Non-pigmented ciliary epithelial cell (primary cell): ENCODE measurements at places on chromosomes 3 and 15.

DNA sequence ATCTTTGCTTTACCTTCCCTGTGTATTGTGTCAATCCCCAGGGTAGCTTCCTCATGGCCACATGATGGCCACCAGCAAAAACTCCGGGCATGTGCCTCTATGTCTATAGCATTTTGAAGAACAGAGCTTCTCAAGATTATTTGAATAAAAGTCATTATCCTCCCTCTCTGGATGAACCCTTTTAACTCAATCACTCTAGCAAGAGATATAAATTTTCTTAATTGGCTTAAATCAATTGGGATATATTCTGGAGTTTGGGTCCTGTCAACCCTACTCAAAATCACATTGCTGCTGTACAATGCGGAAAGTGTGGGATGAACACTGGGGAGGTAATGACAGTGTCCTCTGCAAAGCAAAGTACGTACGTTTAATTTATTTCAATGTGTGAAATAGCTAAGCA is 370.6 kb upstream of the LRRC3B start:
- DNase-seq: no peak

DNA sequence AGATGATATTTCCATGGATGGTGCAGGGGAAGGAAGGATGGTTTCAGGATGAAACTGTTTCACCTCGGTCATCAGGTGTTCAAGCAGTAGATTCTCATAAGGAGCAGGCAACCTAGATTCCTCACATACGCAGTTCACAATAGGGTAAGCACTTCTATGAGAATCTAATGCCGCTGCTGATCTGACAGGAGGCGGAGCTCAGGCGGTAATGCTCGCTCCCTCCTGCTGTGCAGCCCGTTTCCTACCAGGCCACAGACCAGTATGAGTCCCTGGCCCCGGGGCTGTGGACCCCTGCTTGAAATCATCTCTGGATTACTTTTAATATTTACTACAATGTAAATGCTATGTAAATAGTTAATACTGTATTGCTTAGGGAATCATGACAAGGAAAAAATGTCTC is 241.8 kb downstream of the ROBO2 start:
- DNase-seq: no peak

DNA sequence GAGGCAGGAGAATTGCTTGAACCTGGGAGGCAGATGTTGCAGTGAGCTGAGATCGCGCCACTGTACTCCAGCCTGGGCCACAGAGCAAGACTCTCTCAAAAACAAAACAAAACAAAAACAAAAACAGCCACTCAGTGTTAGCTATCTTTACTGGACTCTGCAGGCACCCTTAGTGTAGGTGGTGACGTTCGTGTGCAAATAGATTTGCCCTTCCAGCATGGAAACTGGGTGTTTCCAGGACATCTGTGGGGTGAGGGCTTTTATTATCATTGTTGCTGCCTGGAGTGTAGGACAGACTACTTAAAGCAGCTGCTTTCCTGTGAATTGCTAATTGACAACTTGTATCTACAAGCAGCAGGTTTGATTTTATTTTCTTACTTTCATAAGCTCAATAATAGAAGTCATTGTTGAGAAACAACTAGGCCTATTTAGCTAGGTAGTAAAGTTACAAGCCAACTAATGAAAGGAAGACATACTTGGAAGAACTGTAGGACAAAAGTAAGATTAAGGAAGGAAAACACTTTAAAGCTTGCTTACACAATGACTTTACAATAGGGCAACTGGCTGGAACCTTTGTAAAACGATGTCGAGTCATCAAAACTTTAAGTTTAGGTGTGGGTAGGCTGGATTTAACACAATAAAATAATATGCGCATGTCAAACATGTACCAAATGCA is 25.4 kb upstream of the SPPL2A start:
- DNase-seq: no peak

- no peak for DNase-seq
Observed at GRCh38 chr15:98536976-98537375, 111.4 kb upstream of the IGF1R start.

GRCh38 chr15:22919171-22919570 is 61.0 kb downstream of the CYFIP1 start:
- DNase-seq: no peak

DNA sequence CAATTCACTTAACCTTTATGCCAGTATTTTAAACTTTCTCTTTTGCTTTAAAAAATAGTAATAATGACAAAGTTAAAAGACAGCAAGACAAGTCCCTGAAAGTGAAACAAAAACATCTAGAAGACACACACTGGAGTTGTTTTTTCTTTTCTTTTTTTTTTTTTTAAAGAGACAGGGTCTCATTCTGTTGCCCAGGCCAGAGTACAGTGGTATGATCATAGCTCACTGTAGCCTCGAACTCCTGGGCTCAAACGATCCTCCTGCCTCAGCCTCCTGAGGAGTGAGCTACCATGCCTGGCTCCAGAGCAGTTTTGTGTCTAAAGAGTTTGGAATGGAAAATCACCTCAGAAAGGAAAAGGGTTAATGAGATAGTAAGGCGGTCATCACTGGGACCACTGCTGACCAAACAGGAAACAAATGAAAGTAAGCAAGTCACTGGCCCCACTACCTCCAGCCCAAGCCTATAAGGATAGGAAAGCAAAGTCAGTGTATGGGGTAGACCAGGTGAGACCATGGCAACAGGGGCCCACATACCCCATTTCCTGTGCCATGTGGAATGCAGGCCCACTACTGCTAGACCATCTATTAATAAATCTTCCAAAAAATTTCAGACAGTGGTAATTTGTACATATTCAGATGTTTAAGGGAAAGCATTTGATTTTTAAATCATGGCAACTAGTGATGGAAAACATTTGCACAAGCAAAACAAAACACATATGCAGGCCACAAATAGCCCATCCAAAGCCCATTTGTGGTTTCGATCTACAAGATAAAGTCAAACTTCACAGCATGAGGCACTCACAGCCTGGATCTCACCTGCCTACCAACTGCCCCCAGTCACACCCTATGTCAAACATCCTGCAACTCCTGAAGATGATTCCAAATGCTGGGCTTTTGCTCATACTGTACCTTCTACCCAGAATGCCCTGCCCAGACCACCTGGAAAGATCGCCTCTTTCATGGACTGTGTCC is 62.6 kb downstream of the OSBPL10 start:
- DNase-seq: no peak

DNA sequence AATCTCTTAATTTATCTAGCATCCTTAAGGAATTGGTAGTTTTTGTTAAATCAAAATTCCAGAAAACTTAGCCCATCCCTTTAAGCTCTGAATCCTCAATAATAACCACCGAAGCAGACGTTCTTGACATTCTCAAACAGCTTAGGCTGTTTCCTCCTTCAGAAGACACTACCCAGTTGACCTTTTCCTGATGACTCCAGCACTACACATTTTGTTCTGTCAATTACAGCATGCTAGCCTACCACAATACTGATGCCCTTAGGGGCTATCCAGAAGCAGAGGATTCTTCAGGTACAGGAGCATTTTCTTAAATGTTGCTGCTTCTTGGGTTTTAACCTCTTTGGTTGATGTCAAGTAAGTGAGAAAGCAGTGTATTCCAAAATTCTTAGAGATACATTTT is 33.4 kb downstream of the ETV5 start:
- no peak for DNase-seq

DNA sequence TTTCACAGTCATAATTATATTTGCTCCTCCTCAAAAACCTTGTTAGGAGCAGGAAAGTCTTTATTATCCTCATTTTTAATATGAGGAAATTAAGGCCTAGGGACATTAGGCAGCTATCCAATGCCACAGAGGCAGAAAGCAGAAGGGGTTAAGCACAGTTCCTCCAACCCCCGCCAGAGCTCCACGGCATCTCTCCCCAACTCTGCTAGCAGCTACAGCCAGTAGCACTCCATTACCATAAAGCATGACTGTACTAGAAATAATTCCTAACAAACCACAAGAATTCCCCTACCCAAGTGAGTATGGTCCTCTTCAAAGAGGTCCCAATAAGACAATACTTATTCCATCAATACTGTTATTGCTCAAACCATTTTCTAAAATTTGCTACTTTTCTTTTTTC is 9.8 kb downstream of the HEG1 start:
- DNase-seq: no peak

DNA sequence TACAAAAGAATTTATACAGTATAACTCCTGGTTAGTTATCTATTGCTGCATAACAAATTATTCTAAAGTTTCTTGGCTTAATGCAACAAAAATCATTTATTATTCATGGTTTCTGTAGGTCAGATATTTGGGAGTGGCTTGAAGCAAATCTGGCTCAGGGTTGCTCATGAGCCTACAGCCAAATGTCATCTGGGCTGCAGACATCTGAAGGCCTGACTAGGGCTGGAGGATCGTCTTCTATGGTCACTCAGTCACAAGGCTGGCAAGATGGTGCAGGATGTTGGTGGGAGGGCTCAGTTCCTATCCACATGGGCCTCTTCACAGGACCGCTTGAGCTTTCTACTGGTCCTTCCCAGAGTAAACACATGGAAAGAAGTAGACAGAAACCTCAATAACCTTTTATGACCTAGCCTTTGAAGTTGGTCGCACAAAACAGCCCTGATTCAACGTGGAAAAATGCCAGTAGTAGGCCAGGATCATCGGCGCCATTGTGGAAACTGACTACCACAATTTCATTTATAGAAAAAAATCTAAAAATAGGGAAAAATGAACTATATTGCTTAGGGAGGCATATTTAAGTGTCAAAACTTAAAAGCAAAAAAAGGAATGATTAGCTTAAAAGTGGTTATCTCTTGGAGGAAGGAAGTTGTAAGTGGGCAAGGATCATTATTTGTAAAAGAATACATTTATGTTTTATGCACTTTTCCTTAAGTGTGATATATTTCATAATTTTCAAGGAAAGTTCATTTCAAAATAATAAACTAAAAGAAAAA is 9.9 kb upstream of the MITF start:
- no peak for DNase-seq

DNA sequence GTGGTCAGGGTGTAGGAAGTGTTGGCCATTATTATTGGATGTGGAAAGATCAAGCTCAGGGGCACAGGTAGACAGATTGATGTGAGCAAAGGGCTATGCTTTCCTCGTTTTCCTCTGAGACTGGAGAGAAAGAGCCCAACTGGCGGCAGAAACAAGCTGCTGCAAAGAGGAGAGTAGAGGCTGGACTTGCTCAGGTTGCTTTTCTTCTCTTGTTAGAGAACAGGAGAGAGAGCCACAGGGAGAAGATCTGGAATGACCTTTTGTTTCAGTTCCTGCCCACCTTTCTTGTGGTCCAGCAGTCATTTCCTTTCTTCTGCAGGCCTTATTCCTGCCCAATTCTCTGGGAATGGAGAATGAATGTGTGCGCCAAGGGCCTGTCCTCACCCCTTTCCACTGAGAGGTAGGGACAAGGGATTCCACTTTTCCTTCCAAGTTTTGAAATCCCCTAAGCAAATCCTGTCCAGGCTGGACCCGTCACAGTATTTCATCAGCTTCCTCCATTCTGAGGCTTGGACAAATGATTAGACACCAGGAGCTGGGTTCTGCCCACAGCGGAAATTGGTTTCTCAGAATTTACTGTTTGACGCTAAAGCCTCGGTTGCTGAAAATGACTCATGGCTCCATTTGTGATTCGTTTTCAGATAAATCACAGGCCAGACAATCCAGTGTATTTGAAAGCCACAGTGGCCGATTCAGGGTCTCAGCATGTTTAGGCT is 16.1 kb downstream of the ZNF80 start:
- no peak for DNase-seq

- DNase-seq: no peak
Observed at GRCh38 chr15:37820380-37821128, 113.9 kb upstream of the TMCO5A start.

- no peak for DNase-seq
Observed at GRCh38 chr3:37050282-37050681, 57.0 kb downstream of the MLH1 start.

GRCh38 chr3:127730171-127730570 is 57.4 kb downstream of the ABTB1 start:
- DNase-seq: no peak

DNA sequence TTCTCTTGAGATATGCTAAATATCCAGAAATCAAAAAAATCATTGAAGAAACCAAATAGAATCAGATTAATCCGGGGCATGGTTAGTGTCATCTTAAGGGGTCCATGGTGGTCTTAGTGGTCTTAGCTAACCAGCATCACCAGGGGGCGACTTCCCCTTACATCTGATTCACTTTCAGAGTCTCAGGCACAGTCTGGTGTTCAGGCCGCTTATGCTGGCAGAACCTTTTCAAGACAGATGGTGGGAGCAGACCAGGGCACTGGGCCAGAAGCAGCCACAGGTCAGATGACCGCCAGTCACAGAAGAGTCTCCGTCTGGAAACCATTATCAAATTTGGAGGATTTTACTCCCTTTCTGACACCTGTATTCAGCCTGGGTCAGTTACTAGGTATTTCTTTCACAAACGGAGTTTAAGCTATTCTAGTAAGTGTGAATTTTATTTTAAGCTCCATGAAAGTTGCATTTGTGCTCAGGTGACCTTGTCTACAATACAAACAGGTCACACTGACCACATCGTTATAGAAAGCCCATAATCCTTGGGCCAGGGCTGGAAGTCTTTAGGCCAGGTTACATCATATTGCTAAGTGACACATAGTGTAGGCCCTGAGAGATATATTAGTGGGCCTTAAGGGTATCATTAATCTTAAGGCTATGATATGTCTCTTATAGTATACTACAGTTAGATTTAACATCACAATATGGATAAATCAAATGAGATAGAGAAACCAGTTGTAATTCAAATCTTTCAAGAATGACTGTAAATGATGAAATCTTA is 365.5 kb downstream of the GBE1 start:
- DNase-seq: no peak

DNA sequence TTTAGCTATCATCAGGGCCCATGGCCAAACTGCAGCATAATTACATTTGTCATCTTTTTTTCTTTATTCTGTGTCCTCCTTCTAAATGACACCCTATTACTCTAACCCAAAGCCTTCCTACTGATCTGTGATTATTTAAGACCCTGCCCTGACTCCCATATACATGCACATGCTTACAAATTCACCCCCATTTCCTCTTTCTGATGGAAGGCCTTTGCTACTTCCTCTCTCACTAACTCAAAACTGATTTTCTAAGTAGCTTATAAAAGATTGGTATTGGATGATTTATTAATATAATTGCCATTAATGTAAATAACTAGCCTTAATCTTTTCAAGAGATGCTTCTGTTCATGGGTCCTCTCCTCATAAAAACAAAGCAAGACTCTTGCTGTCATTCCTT is 179.2 kb downstream of the EDEM1 start:
- no peak for DNase-seq

DNA sequence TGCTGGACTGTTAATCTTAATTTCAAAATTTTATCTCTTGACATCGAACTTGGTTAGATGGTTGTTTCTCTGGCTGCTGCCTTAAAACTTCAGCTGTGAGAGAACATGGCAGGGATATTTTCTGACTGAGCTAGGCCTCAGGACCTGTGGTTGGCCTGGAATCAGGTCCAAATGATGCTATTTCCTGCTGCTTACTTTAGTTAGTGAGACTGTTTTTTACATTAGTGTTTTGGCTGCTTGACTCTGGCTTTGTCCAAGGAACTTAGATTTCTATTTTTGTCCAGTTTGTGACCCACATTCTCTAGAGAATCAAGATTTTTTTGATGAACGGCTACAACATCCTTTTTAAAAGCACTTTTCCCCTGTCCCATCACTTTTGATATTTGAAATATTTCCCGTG is 497.9 kb upstream of the SGO1 start:
- peak; percentile 62 for DNase-seq

GRCh38 chr15:68372291-68372811 is 59.6 kb downstream of the ITGA11 start:
- DNase-seq: no peak
